ENCODE measurements at places on chromosomes 3 and 15. TPM values are rescaled to one million over a fixed set of nuclear protein-coding genes. Genes with fewer than 3 reads are reported as not detected.

FGD5 gene
- total RNA-seq: not detected

CYP1A2 gene
- total RNA-seq: not detected

PSTPIP1 gene
- 316 TPM for total RNA-seq

ROPN1 gene
- not detected for total RNA-seq

FYCO1 gene
- total RNA-seq: 23.0 TPM

LRRC15 gene
- total RNA-seq: not detected

PKM gene
- 121 TPM for total RNA-seq

SLC4A7 gene
- 36.4 TPM for total RNA-seq

XYLB gene
- total RNA-seq: 3.7 TPM

KNSTRN gene
- 5.6 TPM for total RNA-seq

ARL8B gene
- 43.3 TPM for total RNA-seq

IMPG2 gene
- 0.72 TPM for total RNA-seq

GPR156 gene
- not detected for total RNA-seq

ARF4 gene
- 132 TPM for total RNA-seq

PCLAF gene
- 2.2 TPM for total RNA-seq

PP2D1 gene
- total RNA-seq: not detected

GOLGA8B gene
- total RNA-seq: 239 TPM

RABL3 gene
- 18.4 TPM for total RNA-seq

ACTC1 gene
- not detected for total RNA-seq

CHST2 gene
- 74.6 TPM for total RNA-seq

OR5AC2 gene
- total RNA-seq: not detected

PARP9 gene
- total RNA-seq: 38.5 TPM

MITF gene
- 1.5 TPM for total RNA-seq

CACNA1D gene
- not detected for total RNA-seq

SCG3 gene
- total RNA-seq: not detected

TSEN2 gene
- total RNA-seq: 4.1 TPM

TLR9 gene
- total RNA-seq: not detected

MME gene
- total RNA-seq: 0.16 TPM

NR2F2 gene
- total RNA-seq: not detected

UROC1 gene
- total RNA-seq: not detected

SPESP1 gene
- 0.43 TPM for total RNA-seq

RBP2 gene
- total RNA-seq: not detected

PLCL2 gene
- total RNA-seq: 71.5 TPM

FBLN2 gene
- total RNA-seq: 0.61 TPM

HYAL2 gene
- 1.2 TPM for total RNA-seq

DUOXA2 gene
- not detected for total RNA-seq

ARGFX gene
- not detected for total RNA-seq

LYSMD2 gene
- total RNA-seq: 8.1 TPM

KCNMB2 gene
- total RNA-seq: not detected

TMEM266 gene
- not detected for total RNA-seq

ZNF717 gene
- total RNA-seq: 10.0 TPM

GJD2 gene
- not detected for total RNA-seq

SPTBN5 gene
- total RNA-seq: 5.2 TPM

CCR9 gene
- total RNA-seq: 0.27 TPM

ITGA11 gene
- total RNA-seq: not detected

CASR gene
- not detected for total RNA-seq

BNC1 gene
- not detected for total RNA-seq

SLC38A3 gene
- total RNA-seq: 0.82 TPM

SCAANT1 gene
- 3.6 TPM for total RNA-seq

CX3CR1 gene
- total RNA-seq: 459 TPM

GALNT15 gene
- total RNA-seq: not detected

OR5K2 gene
- total RNA-seq: not detected

ZNF860 gene
- not detected for total RNA-seq

TMC3 gene
- not detected for total RNA-seq

ENTPD3 gene
- not detected for total RNA-seq

HYAL1 gene
- 1.2 TPM for total RNA-seq

RAB6B gene
- 2.7 TPM for total RNA-seq

TTLL13 gene
- total RNA-seq: 1.2 TPM

ECT2 gene
- total RNA-seq: 4.8 TPM
